ENCODE measurements at places on chromosomes 11 and 22.

GRCh38 chr22:37112084-37112728 is 2.7 kb upstream of the TMPRSS6 start:
- no peak for DNase-seq

GRCh38 chr11:115145324-115145723 is 358.9 kb downstream of the CADM1 start:
- no peak for DNase-seq

DNA sequence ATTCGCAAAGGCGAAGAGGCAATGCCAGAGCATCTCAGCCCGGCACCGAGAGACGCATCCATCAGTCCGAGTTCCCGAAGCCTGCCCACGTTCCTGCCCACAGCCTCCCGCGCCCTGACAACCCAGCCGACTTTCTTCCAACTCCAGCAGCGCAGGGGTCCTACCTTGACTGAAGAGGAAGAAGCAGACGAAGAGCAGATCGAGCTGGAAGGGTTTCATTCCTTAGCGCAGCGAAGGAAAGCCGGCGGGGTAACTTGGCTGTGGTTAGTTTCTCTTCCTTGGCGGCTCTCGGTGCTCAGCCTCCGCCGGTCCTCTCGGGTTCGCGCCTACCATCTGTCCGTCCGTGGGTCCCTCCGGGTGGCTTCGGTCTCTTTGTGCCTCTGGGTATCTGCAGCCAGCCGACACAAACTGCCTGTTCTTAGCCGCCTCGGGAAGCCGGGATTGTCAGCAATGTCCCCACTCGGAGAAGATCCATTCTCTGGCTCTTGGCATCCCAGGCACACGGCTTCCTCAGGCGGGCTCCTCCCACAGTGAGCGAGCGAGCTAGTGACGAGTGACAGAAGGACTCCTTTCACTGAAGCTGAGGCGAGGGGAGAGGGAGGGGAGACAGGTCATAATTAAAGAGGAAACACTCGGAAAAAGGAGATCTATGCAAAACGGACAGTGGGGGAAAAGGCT is at the start of gene KIRREL3:
Gene KIRREL3, minus strand, starts transcription at position 480 of the 678 bp plus-strand sequence.
- no peak for DNase-seq

- no peak for DNase-seq
Observed at GRCh38 chr11:132318421-132319157, 948.2 kb downstream of the NTM start.

GRCh38 chr11:77590194-77590782 is 535 bp downstream of the AQP11 start:
- peak; percentile 1 for DNase-seq

- no peak for DNase-seq
Observed at GRCh38 chr22:20974336-20974955, 7.4 kb downstream of the AIFM3 start.

DNA sequence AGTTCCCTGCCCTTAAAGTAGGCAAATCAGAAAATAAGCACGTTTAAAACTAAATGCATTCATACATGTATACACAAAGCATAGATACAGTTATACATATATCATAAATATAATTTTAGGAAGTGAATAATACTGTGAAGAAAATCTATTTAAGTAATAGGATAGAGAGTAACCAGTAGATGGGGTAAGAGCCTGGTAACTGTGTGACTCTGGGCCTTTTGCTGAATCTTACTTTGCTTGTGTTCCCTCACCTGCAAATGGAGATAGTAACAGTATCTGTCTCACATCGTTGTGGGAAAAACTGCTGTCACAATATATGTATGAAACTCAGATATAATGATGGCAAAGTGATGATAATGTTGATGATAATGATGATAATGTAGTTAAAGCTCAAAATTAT is 29.9 kb downstream of the MS4A2 start:
- DNase-seq, result no peak

GRCh38 chr22:49650336-49651241 is 177.1 kb downstream of the BRD1 start:
- DNase-seq, result no peak

DNA sequence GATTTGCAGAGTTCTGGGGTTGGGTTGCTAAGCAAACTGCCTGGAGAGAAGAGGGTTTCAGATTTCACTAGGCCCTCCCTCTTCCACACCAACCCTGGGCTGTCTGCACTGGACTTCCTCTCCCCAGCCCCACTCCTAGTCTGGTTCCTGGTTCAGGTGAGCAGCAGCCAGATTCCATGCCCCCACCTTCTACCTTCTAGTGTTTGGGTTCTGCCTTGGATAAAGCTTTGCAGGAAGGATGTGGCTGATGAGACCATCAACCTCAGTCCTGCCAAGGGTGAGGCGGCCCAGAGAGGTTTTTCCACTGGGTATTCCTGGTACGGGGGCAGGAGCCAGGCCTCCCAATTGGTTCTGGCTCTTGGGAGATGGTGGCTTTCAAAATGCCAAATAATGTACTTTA is 68.3 kb downstream of the BCR start:
- DNase-seq, result no peak

- DNase-seq, result no peak
Observed at GRCh38 chr11:129408865-129409444, 33.3 kb downstream of the BARX2 start.

GRCh38 chr11:45927332-45927683 is 4.9 kb downstream of the LARGE2 start:
- DNase-seq, result no peak

DNA sequence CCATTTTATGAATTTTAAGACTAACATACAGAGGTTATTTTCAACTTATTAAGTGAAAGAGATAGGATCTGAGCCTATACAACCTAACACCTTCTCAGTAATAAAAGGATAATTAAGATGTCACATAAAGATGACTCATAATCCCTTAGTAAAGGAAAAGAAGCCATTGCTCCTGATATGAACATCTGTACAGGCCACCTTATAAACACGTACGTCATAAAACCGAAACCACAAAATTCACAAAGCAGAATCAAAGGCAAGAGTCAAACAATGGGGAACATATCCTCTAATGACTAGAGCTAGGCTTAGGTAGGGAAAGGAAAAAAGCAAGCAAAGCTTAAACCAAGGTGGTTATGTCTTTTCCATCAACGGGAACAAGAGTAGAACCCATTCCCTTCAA is 103.5 kb downstream of the KCNA4 start:
- no peak for DNase-seq

DNA sequence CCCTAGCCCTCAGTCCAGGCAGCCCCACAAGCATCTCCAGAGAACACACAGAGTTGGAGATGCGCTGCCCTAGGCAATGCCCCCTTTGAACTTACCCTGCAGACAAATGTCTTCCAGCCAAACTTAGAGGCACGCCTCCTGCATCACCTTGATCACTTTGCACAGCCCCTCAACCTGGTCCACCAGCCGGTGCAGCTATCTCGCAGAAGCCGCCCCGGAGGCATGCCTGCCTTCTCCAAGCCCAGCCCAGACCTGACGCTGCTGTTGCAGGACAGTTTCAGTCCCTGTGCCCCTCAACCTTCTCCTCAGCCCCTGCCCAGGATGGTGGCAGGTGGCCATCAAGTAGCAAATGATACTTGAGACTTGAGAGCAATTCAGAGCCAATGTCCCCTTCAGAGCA is 16.7 kb upstream of the POU2AF1 start:
- no peak for DNase-seq

DNA sequence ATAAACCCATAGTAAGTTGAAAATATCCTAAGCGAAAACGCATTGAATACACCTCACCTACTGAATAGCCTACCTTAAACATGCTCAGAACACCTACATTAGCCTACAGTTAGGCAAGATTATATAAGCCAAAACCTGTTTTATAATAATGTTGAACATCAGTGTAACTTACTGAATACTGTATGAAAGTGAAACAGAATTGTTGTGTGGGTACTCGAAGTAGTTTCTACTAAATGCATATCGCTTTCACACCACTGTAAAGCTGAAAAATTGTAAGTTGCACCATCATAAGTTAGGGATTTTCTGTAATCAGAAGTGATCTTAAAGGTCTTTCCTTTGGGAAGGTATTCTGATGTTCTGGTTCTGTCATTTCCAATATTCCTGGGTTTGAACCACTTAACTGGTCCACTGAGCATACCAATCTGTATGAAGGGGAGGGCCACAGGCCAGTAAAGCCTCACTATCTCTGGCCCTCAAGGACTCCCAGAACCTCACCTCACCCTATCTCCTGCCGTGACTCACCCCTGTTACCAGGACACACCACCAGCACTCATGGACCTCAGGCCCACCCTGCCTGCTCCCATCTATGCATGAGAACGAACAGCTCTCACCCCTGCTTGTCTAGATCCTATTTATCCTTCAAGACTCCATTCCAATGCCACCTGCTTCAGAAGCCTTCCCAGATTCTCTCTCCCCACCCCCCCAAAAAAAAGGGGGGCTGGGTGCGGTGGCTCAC is 70.0 kb downstream of the NAT10 start:
- no peak for DNase-seq

DNA sequence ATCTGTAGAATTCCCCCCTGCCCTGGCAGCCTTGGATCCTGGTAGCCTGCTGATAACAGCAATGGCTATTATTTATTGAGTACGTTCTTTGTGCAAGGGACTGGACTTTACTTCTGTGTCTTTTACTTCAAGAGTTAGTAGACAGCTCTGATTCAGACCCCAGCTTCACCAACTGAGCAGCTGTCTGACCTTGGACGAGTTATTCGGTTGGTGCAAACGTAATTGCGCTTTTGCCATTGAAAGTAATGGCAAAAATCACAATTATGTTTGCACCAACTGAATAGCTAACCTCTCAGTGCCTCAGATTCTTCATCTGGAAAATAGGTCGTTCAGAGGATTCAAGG is 108.9 kb downstream of the TIMP3 start:
- no peak for DNase-seq

- no peak for DNase-seq
Observed at GRCh38 chr11:124639186-124639585, 16.5 kb downstream of the TBRG1 start.

GRCh38 chr22:40183029-40183581 is 5.4 kb downstream of the TNRC6B start:
- DNase-seq, result no peak

DNA sequence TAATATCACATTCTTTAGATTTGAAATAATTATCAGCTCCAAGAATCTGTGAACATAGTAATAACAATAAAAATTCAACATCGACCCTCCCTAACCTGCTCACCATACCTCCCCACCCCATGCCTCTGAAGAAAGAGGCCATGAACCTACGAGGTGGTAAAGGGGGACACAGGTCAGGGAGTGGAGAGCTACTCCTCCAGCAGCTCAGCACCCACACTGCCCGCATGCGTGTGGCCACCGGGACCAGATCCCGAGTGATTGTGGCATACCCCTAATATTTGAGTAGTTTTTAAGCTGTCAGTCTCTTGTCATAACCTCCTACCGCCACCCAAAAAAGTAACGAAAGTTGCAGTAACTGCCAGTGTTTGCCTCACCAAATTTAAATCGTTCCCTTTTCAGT is 16.8 kb upstream of the ADSL start:
- DNase-seq, result no peak

- no peak for DNase-seq
Observed at GRCh38 chr11:121890946-121891515, 225.0 kb downstream of the BLID start.

GRCh38 chr22:49973018-49973961 is 12.7 kb downstream of the PIM3 start:
- no peak for DNase-seq

DNA sequence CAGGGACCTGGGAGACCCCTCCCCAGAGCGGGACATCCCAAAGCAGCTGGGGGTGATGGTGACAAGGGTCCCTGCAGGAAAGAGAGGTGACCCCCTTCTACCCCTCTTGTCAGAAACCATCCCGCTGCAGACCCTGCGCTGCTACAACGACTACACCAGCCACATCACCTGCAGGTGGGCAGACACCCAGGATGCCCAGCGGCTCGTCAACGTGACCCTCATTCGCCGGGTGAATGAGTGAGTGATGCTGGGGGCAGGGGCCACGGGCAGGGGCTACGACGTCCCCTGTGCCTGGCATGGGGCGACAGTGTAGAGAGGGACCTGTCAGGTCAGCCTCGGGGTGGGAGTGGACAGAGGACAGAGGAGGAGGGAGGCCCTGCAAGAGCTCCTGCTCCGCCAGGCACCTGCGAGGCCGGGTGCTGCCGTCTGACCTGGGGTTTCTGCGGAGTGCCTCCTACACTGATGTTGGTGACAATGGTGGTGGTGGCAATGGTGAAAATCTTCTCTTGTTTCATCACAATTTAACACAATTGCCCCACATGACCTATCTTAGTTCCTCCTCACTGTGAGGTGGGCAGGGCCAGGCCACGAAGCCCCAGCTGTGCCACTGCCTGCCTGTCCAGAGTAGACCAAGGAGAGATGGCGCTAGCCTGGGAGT is 9.8 kb downstream of the CSF2RB start:
- no peak for DNase-seq

- DNase-seq, result no peak
Observed at GRCh38 chr22:29016067-29016938, 45.3 kb downstream of the C22orf31 start.

GRCh38 chr11:77361184-77361583 is 59.7 kb upstream of the GDPD4 start:
- DNase-seq, result no peak

GRCh38 chr11:19239039-19239438 is 1.7 kb downstream of the E2F8 start:
- DNase-seq, result no peak

DNA sequence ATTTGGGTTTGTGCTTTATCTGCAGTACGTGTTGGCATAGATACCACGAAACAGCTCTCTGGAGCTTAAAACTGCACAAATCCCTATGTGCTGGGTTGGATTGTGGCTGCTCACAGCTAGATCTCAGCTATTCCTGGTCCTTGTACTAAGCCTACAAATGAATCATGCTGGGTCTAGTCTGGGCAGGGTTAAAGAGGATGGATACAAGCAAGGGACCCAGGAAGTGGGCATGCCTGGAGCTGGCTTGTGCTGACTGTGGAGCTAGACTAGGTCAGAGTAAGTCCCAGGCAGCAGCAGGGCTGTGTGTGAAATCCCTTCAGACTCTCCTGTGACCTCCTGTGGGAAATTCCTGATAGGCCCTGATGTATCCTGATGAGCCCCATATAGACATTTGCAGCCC is 3.9 kb upstream of the E2F8 start:
- no peak for DNase-seq

GRCh38 chr11:47257517-47258316 is at the start of gene NR1H3:
NR1H3 (plus strand) TSS chr11:47257996; CDS start chr11:47259217, 1,221 bp downstream.
- no peak for DNase-seq

GRCh38 chr22:26281941-26282340 is 112.7 kb downstream of the SEZ6L start:
- DNase-seq, result no peak

GRCh38 chr22:42769574-42770447 is 49.1 kb upstream of the A4GALT start:
- no peak for DNase-seq
